ENCODE measurements at places on chromosomes 12 and 14.
A peak's percentile ranks its signal among the peaks of the same experiment; 100 is the strongest.

DNA sequence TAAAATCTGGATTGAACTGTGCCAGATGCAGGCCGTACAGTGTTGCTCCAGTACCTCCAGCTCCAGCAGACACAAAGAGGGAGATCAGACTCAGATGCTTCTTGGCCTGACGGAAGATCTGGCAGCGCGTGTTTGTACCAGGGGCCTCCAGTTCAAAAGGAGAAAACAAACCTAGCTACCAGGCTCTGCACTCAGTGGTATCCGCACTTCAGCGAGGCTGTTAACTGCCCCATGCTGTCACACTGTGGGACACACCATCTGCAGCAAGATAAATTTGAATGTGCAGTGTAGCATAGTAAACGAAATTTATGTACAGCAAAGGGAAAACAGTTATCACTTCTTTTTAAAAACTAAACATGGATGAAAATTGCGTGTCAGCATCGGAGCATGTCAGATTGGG lies 5.1 kb downstream of the DYNC1H1 start:
- no peak for DNase-seq

DNA sequence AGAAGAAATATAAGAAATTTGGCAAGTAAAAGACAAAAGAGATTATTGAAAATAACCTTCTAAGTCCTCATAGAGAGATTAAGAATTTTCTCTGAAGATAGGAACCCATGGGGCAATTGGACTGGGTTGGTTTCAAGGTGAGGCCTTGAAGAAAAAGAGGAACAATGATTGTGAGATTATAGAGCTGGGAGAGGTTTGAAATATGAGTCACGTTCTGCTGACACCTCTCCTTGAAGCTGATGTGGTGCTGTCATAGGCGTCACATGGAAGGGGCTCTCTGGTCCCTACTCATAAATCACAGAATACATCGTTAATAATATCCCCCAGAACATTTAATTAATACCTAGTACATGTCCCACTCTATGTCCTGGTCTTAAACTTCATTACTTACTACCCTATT lies 227.6 kb upstream of the PDE3A start:
- no peak for DNase-seq

DNA sequence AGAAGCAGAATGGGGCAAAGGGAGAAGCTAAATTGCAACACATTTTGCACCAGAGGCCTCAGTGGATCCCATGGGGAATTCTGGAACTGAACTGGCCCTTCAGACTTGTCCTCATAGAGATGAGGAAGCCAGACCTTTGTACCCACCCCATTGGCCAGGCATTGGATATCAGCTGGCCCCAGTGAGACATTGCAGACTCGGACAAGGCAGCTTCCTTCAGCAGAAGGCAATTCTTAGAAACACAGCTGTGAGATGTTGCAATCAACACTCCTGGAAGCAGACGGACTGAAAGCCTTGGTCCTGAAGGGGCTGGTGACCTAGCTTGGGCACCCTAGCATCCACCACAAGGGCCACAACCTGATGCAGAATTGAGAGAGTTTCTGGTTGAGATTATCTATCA lies 218.1 kb downstream of the MSRB3 start:
- DNase-seq: no peak

DNA sequence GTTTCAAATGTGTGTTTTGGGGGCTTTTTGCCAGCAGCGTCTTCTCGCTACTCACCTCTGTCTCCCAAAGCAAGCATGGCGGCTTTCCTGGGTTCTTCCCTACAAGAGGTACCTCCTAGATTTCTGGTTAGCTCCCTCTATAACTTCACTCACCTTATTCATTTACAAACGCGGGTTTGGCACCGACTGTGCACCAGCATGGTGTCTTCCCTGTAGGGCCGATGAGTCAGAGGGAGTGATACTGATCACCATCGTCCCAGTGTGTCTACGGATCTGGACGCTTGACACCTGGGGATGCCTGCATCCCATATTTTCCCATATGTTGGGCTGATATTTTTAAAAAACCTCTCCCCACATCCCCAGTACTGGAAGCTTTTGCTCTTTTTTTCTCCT lies 8.0 kb upstream of the SERPINA12 start:
- DNase-seq: no peak

DNA sequence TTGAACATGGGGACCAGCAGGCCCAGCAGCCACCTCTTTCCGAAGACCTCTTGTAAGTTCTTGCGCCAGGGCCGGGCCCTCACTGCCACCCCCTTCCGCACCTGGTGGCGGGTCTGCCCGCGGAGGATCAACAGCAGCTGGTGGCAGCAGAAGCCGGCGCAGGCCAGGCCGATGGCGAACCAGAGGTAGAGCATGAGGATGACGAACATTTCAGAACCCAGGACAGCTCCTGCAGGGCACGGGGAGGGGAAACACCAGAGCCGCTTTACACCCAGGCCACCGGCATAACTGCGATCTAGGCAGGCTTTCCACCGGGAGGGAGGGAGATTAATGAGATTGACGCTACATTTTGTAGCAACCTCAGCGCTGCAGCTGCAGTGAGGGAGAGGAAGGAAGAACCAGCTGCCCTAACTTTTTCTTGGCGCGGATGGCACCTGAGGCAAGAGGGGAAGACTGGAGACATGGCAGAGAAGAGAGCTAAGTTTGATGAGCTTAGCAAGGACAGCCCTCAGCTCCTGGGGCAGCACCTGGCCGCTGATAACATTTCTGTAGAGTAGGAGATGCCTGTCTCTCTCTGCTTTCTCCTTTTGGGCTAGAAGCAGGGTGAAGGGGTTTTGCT lies 7.8 kb downstream of the ZDHHC22 start:
- DNase-seq: peak; percentile 17
